Mucosa of gallbladder (tissue), 1 donor: ENCODE measurements at places on chromosomes 5 and 9. TPM values are rescaled to one million over a fixed set of nuclear protein-coding genes. Genes with fewer than 3 reads are reported as not detected.

DNA sequence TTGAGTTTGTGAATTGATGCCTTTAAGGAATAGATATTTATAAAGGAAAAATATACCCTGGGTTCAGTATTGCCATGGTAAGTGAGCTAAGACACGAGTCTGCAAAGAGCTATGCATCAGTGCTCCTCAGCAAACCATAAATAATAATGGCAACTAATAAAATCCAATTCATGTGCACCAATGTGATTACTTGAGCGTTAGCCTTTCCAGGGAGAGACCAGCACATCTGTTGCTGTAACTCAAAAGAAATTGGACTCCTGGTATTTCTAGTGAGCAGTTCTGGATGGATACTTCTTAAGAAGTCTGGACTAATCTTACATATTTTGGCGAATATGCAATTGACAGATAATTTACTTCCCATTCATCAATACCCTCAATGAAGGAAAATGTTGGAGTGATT lies 373.3 kb downstream of the ARHGEF28 start:
- DNase-seq: no peak

DNA sequence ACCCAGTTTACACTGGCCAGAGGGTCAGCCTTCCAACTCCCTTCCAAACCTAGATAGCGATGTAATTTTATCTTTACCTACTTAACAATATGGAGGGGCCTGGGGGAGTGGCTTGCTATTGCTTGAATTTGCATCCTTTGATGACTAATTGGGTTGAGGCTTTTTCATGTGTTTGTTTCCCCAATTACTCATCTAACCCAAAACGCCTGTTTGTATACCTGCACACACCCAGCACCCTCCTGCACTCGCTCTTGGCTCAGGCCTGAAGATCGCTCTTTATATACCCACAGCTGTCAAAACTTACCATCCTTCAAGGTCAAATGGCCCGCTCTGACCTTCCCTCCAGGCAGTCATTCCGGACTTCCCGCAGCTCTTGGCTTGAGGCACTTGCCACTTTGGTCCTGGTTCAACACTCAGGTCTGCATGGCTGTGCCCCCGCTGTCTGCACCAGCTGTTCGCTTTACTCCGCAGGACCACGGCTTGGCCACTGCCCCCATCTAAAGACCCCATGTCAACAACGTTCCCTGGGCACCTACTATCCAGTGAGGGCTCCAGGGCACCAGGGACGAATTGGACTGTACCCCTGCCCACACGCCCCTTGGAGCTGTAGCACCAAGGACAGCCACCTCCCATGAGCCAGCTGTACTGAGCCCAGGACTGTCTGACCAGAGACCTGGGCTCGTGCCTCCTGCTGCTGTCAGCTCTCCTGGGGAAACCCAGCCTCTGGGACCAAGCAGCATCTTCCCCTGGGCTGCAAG lies 76.1 kb upstream of the ADAMTS2 start:
- DNase-seq: no peak

MEIKIN gene
- not detected for total RNA-seq

DNA sequence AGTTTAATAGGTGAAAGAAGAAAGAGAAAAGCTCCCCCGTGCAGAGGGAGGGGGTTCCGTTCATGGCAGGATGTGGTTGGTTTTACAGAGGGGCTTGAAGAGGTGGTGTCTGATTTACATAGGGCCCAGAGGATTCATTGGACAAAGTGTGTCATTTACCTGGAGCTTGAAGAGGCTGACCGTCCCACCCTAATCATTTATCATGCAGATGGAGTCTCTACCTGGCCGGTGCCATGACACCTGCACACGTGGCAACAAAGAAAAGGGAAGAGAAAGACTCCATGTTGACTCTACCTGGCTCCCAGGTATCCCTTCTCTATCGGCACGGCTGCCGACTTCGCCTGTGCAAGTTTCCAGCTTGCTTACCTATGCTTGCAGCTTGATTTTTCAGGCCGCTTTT lies 35.3 kb upstream of the PRRC2B start:
- no peak for DNase-seq

DNA sequence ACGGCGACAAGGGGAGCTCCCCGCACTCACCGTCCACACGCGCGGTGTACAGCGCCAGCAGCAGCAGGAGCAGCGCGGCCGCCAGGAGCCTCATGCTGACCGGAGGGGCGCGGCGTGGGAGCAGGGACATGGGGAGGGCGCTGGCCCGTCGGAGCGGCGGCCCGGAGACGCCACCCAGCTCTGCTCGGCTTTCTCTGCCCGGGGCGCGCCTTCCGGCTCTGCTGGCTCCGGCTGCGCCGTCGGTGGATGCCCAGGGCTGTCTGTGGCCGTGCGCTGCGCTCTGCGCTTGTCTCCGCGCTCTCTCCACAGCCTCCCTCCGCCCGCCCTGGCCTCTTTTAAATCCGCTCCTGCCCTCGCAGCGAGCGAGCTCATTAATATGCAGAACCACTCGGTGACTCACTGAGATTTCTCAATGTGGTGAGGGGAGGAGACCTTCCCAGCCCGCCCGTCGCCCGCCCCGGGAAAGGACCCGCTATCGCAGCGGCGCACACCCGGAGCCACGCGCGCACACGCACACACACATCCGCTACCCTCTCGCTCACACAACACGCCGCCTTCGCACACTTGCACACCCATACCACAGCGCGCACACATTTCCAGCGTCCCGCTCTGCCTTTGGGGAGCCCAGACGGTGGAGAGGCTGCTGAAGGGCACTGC lies at the start of gene CXCL14:
CXCL14 (minus strand) TSS at position 307 of the 657 bp plus-strand sequence; CDS start at position 94, 213 bp downstream.
- no peak for DNase-seq

RNF20 gene
- 46.3 TPM for total RNA-seq

OSMR gene
- total RNA-seq: 26.8 TPM

GRCh38 chr9:131422241-131422792 lies 28.4 kb downstream of the PRRC2B start:
- DNase-seq: peak; percentile 62

MORN5 gene
- 7.8 TPM for total RNA-seq

GRCh38 chr5:2190549-2190948 lies 307.8 kb upstream of the IRX4 start:
- no peak for DNase-seq

- peak; percentile 27 for DNase-seq
Observed at GRCh38 chr5:66877843-66878242, 281.6 kb downstream of the MAST4 start.

DNA sequence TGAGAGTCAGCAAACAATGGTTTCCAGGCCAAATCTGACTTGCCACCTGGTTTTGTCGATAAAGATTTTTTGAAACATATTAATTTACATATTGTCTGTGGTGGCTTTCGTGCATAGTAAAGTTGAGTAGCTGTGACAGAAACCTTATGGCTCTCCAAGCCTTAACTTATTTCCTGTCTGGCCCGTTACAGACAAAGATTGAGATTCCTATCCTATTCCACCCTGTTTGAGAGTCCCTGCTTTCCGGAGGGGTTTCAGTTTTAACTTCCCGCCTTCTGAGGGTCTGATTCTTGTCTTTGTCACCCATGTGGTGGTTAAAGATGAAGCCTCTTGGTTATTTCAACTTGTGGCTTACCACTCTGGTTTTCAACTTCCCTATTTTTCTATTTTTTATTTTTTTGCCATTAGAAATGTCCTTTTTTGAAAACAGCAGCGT lies 11.4 kb downstream of the OTULIN start:
- no peak for DNase-seq

ANXA6 gene
- 153 TPM for total RNA-seq

GRCh38 chr5:174751154-174752000 lies 27.0 kb downstream of the MSX2 start:
- no peak for DNase-seq

PCDHGB5 gene
- 12.4 TPM for total RNA-seq

GRCh38 chr5:6289239-6289638 lies 89.1 kb downstream of the MED10 start:
- DNase-seq: no peak

DNA sequence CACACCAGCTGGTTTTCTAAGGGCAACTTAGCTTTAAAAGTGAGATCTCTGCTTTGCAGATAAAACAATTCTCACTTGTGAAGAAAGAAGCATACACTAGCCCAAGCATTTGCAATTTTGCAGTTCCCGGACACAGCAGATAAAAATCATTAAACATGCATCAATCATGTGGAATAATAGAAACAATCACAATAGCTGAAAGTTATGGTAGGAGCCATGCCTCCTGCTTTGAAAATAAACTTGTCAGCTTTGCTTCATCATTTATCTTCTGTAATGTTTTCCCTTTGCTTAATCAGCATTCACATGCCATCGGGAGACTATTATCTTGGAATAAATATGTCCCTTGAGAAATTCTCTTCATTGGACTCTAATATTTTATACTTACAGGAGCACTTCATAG lies 60.3 kb upstream of the DAB2 start:
- no peak for DNase-seq

DNA sequence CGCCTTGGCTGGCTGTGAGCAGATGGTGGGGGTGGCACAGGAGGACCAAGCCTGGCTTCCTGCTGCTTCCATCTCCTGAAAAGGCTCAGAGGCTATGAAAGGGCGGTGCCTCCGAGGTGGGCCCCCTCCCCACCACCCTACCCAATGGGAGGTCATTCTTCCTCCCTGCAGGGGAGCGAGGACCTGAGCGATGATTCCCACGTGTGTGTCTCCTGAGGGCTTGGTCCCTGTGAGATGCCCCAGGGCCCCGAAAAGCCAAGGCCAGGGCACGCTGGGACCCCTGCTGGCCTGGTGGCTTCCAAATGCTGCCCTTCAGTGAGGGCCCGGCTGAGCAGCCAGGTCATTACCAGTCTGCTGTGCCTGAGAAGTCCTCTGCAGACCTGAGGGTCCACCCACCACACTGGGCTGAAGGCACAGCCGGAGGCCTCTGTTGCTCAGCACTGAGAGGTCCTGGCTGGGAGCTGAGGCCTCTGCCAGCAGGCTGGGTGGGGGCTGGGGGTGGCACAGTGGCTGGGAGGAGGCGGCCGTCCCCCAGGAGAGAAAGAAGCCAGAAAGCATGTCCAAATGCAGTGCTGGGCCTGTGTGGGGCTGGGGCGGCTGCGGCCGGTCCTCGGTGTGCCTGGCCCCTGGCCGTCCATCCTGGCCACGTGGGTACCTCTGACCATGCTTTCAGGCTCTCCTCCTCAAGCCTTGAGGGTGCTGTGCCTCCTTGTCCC lies 14.0 kb upstream of the SLC6A19 start:
- DNase-seq: no peak

PTCH1 gene
- 57.9 TPM for total RNA-seq

DNA sequence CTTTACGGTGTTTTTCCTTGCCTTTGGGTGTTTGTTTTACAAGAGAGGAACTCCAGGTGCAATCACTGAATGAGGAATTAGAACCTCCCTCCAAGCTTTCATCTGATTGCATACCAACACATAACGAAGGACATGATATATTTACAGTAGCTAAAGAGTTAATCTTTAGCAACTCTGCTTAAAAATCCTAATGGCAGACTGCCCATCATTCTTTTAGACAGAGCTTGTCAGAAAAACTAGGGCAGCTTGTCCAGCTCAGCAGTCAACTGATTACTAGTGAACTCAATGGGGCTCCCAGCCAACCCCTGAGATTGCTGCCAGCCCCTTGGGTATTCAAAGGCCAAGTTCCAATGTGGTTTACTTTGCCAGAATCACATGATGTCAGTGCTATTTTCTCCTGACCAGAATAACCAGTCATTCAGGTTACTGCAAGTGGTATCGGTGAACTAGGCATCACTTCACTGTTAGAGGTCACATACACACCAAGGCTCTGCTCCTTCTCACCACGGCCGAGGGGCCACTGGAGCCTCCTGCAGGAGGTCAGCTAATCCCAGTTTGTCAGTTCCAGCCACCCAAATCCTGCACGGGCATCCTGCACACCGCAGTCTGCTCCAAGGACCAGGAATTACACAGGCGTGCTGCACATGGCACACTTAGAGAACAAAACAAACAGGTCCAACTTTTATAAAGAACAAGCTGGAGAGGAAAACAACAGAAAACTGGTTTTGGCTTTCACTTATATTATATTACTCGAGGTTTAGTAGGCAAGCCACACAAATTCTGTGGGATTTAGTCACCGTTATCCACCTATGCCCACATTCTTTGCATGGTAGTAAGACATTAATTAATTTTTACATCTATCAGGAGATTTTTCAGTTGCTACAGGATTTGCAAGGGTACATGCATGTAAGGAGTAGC lies 62.5 kb downstream of the NFIB start:
- DNase-seq: peak; percentile 93

ZNF462 gene
- total RNA-seq: 37.1 TPM

GRCh38 chr9:135504262-135505243 lies 4.1 kb downstream of the MRPS2 start:
- DNase-seq: peak; percentile 43

DNA sequence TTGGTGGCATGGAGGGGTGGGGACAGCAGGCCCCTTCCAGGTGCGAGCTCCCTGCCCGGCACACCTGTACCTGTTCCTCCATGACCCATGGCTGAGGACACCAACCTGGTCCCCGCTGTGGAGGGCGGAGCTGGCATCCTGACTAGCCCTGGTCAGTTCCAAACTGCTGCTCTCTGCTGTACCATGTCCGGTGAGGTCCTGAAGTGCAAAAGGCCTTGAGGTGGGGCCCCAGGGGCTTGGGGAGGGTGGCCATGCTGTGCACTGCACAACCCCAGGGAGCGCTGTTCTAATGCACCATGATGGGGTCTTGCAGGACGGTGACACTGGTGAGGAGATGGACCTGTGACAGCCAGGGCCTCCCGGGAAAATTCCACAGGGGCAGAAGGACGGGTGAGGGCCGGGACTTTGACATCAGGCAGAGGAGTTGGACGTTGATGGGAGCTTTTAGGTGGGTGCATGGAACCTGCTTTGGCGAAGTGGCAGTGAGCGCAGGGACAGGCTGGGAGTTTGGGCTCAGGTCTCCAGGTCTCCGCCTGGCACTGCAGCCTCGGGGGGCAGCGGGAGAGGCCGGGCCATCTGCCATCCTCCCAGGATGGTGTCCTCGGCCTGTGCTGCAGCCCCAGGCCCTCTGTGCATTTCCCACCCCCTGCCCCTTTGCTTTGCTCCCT lies 38.9 kb downstream of the COL5A1 start:
- DNase-seq: no peak

GRM6 gene
- total RNA-seq: not detected

EPB41L4B gene
- total RNA-seq: 31.1 TPM

DNA sequence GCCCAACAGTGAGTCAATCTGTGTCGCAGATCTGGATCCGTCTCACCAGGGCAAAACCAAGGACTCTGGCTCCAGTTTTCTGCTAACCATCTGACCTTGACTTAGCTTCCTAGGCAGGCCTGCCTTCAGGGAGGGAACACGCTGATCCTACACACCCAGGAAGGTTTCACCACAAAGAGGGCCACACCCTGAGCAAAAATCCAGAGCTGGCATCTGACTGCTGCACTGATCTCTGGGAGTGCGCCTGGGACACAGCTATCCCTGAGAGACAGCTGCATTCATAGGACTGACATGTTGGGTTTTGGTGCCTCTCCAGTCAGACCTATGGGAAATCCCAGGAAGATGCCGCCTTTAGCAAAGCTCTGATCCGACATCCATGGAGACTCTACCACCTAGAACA lies 47.5 kb downstream of the CDK5RAP2 start:
- peak; percentile 74 for DNase-seq

ACTBL2 gene
- total RNA-seq: not detected

GRCh38 chr9:114603248-114603647 lies 7.8 kb upstream of the TMEM268 start:
- no peak for DNase-seq

GRCh38 chr9:137682428-137683105 lies 63.8 kb downstream of the EHMT1 start:
- DNase-seq: no peak
